IMR-90 (cell line): ENCODE measurements at places on chromosomes 6 and 20. TPM values are rescaled to one million over a fixed set of nuclear protein-coding genes. Genes with fewer than 3 reads are reported as not detected.
A peak's percentile ranks its signal among the peaks of the same experiment; 100 is the strongest.

PNPLA1 gene
- not detected in 2 replicates for total RNA-seq

- DNase-seq = peak; percentile 59
- no peaks in the 10 kb centered on the region for H3K27me3 ChIP-seq
- H3K4me3 ChIP-seq = no peak overlapping the region
- H3K36me3 ChIP-seq = no peaks in the 10 kb centered on the region
- no peak overlapping the region for H3K27ac ChIP-seq
Observed at GRCh38 chr6:34934516-34934915, 45.5 kb downstream of the ANKS1A start.

- no peaks in the 10 kb centered on the region for H3K36me3 ChIP-seq
- DNase-seq = peak; percentile 85
- H3K27me3 ChIP-seq = no peaks in the 10 kb centered on the region
- no peak overlapping the region for H3K27ac ChIP-seq
- H3K4me1 ChIP-seq = peaks cover 1% of the 10 kb centered on the region; the same call in 1 of the 2 replicates
- no peak overlapping the region for H3K4me3 ChIP-seq
Observed at GRCh38 chr6:81950877-81951276, 198.4 kb upstream of the TENT5A start.

- no peaks in the 10 kb centered on the region for H3K36me3 ChIP-seq
- H3K4me3 ChIP-seq = peak overlapping the region; percentile 71
- peaks cover 3% of the 10 kb centered on the region; the same call in 1 of the 2 replicates for H3K27me3 ChIP-seq
- DNase-seq = peak; percentile 51
Observed at GRCh38 chr20:39049684-39050554, 87.8 kb downstream of the DHX35 start.

DNA sequence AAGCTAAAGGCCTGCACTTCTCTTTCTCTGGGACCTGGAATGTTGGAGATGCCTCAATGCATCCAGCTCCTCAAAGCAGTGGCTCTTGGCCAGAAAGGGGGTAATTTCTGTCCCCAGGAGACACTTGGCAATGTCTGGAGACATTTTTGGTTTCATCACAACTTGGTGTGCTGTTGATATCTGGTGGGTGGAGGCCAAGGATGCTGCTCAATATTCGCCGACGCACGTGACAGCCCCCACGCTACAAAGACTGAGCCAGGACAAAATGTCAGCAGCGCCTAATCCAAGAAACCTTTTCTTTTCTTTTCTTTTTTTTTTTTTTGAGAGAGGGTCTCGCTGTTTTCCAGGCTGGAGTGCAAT is 79.8 kb downstream of the SULF2 start:
- H3K4me1 ChIP-seq = no peaks in the 10 kb centered on the region
- H3K27me3 ChIP-seq = peaks cover 2% of the 10 kb centered on the region
- H3K36me3 ChIP-seq = no peaks in the 10 kb centered on the region
- H3K4me3 ChIP-seq = no peak overlapping the region
- H3K27ac ChIP-seq = no peak overlapping the region

GRCh38 chr20:7490288-7490687 is 450.0 kb downstream of the HAO1 start:
- no peak overlapping the region for H3K4me3 ChIP-seq
- no peak for DNase-seq
- no peaks in the 10 kb centered on the region for H3K4me1 ChIP-seq
- H3K27ac ChIP-seq = no peak overlapping the region
- no peaks in the 10 kb centered on the region for H3K27me3 ChIP-seq
- no peaks in the 10 kb centered on the region for H3K36me3 ChIP-seq

DNA sequence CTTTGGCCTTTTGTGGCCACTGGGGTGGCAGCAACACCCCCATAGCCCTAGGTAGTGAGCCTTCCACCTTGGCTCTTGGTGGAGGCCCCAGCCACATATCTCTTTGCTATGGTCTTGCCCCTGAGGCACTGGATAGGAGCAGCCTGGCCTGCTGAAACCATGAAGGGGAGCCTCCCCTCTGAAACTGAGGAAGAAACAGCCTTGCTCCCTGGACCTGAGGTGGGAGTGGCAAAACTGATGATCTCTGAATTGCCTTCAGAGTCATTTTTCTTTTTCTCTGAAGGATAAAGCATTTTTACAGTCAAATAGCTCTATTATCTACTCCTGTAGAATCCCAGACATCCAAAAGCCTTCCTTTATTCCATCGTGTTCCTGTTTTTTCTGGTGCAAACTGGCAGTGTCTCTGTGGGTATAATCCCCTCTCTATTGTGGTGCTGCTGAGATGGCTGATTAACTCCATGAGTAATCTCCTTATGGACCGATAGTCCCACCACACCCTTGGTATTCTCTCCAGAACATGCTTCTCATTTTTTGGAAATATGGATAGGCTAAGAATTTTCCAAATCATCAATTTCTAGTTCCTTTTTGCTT is 22.0 kb upstream of the PRSS35 start:
- H3K4me3 ChIP-seq = no peak overlapping the region
- H3K27me3 ChIP-seq = peaks cover 3% of the 10 kb centered on the region; the same call in 1 of the 2 replicates
- no peaks in the 10 kb centered on the region for H3K36me3 ChIP-seq

DNA sequence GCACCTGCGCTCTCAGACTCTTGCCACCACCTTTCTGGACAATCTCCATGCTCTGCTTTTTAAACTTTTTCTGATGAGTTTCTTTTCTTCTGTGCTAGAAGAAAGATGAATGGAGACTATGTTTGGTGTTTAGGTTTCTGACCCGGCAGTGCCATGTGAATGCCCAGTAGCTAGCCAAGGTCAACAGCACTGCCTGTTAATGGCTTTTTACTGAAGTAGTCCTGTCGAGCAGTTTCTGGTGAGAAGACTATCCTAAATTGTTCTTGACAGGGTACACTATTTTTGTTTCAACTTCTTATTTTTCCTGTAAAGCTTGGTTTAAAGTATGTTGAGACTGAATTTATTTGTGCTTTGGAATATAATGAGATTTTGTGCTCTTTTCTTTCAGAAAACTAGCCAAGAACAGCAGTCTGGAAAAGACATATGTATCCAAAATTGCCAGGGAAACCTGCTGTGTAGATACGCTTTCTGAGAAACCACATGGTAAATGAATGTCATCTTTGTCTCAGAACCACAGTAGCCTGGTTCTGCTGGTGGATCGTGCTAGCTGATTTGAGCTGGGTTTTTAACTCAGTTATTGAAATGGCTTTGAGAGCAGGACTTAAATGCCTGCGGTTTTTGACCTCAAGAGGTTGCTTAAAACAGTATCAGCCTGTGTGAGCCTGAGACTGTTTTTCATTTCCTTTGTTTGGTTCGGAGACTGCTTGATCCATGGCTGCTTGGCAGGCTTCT is 48.1 kb downstream of the KCNS1 start:
- H3K4me1 ChIP-seq = peaks cover 14% of the 10 kb centered on the region
- no peak overlapping the region for H3K4me3 ChIP-seq
- H3K27me3 ChIP-seq = no peaks in the 10 kb centered on the region
- H3K27ac ChIP-seq = peak overlapping the region; percentile 44; the same call in 1 of the 2 replicates
- peak; percentile 81 for DNase-seq
- H3K36me3 ChIP-seq = peaks cover 3% of the 10 kb centered on the region; the same call in 1 of the 2 replicates
